DMS 273 treated with DMSO at 0.1 percent for 48 hours (cell line): ENCODE measurements at places on chromosomes 4 and X.

DNA sequence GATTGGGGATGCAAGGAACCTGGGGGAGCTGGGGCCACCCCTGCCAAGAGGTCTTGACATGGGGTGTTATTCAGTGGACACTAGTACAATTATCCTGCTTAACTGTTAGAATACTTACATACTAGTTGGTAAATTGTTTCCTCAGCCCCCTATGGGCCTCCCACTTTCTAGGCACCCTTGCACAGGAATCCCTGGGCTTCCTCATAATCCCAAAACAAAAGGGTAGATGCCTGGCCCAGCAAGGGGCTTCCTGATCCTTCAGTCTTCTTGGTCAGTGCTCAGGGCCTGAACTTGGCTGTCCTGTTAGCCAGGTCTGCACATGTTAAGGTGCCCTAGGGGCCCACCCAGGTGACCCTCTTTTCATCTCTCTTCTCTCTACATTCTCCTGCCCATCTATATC lies 48.7 kb upstream of the MSX1 start:
- no peak for DNase-seq

DNA sequence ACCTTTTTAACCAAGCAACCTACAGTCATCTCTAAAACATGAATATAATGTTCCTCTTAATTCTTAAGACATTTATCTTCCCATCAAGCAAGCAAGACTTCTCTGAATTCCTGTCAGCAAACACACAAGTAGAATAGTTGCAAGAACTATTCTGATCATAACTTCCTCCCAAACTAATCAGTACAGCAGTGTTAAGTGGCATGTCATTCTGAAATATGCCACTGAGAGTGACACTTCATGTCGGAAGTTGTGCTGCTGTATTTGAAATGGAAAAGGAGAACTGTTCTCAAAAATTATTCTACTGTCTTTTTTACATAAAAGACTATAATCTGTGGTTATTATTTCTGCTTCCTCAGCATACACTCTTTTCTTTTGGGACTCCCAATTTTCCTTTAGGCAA lies 546.6 kb downstream of the PCDH18 start:
- DNase-seq = no peak

- DNase-seq = no peak
Observed at GRCh38 chr4:123031664-123032063, 109.3 kb upstream of the NUDT6 start.

GRCh38 chr4:119632216-119632615 lies 3.6 kb upstream of the PDE5A start:
- DNase-seq = no peak

GRCh38 chr4:132646186-132646585 lies 502.9 kb upstream of the PCDH10 start:
- DNase-seq = no peak
